Activated T-helper 1 cell treated with anti-CD3 and anti-CD28 coated beads, Interleukin-12 subunit alpha, Interleukin-12 subunit beta, Interleukin-2, Interleukin-4 antibody, amounts not matched to agents 30 ng/mL and 10 ng/mL and 1 ng/mL, durations not matched to agents 14 hours and 24 hours and 36 hours (primary cell): ENCODE measurements at places on chromosomes 6 and 20.

- no peak for DNase-seq
- H3K27ac ChIP-seq = no peak overlapping the region
- peaks cover under 1% of the 10 kb centered on the region for H3K36me3 ChIP-seq
- no peak overlapping the region for H3K4me3 ChIP-seq
Measured at GRCh38 chr20:43825581-43825980, 89.1 kb upstream of the TOX2 start.

GRCh38 chr20:51731731-51732095 lies 36.5 kb downstream of the ATP9A start:
- peak overlapping the region; percentile 79 for H3K27ac ChIP-seq
- H3K4me1 ChIP-seq = peaks cover 8% of the 10 kb centered on the region
- no peaks in the 10 kb centered on the region for H3K27me3 ChIP-seq

DNA sequence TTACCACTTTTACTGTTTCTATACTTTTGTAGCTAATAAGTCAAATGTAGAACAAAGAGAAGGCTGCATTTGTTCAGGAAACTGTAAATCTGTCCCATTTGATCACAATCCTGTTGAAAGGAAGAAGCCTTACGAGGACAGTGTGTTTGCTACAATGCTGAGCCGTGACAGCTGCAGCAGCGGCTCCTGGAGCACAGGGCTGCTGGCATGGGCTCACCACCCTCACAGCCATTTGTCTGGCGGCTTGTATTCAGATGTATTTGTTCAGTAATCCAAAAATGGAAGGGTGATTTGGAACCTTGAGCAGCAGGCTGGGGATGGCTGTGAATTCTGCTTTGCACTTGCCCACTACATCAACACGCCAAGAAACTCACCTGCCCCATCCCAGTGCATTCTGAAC lies 5.7 kb downstream of the TUBB2A start:
- DNase-seq = no peak
- H3K4me3 ChIP-seq = no peak overlapping the region
- H3K4me1 ChIP-seq = no peaks in the 10 kb centered on the region

DNA sequence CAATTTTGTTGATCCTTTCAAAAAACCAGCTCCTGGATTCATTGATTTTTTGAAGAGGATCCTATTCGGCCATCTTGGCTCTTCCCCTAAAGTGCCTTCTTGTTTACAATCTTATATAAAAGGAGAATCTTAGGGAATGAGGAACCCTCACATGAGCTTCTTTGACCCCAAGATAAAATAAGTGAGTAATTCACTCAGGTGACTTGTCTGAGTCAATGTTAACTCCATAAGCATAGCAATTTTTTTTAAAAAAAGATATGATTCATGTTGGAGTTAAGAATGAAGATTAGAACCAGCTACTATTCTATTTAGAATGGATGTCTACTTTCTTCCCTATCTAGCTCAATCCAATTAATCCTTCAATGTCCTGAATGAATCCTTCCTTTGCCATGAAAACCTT lies 21.0 kb downstream of the WASF1 start:
- no peak for DNase-seq
- peaks cover 9% of the 10 kb centered on the region for H3K27me3 ChIP-seq
- H3K4me3 ChIP-seq = no peak overlapping the region
- H3K4me1 ChIP-seq = no peaks in the 10 kb centered on the region
- no peak overlapping the region for H3K27ac ChIP-seq

- H3K4me3 ChIP-seq = no peak overlapping the region
- H3K36me3 ChIP-seq = no peaks in the 10 kb centered on the region
- H3K4me1 ChIP-seq = peaks cover 6% of the 10 kb centered on the region
- peaks cover 3% of the 10 kb centered on the region for H3K27me3 ChIP-seq
Measured at GRCh38 chr20:60096166-60096565, 137.9 kb downstream of the CDH26 start.

DNA sequence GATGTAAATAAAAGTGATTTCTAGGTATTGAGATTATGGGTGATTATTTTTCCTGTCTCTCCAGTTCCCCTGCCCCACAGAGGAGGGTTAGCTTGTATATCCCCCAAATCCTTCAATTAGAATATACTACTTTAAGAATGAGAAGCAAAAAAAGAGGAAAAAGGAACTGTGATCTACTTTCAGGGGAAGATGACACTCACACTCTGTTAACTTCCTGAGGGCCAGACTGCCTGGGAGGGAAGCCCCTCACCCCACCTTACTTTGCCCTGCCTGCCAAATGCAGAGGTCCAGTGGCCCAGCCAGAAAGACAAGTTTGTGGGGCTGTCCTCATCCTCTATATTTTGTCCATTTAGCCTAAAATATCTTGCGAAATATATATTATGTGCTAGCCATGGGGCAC lies 9.2 kb upstream of the LY86 start:
- peaks cover 20% of the 10 kb centered on the region for H3K4me1 ChIP-seq
- H3K4me3 ChIP-seq = no peak overlapping the region
- no peak for DNase-seq
- H3K27me3 ChIP-seq = peaks cover 5% of the 10 kb centered on the region
- no peak overlapping the region for H3K27ac ChIP-seq

DNA sequence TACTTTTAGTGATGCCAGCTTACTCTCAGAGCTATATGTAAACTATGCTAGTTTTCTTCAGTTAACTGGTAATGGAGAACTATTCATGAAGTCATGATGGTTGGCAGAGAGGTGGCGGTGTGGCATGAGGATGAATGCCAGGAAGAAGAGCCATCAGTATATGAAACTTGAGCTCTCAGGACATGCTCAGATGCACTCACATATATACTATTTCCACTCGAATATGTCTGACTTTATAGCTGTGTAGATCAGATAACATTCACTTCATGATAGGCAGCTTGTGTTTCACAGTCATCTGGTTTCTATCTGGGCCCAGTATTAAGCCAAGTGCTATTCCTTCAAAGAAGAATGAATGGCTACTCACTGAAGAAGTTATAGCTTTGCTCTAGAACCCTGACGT lies 46.2 kb upstream of the CEP85L start:
- H3K27me3 ChIP-seq = no peaks in the 10 kb centered on the region
- H3K4me1 ChIP-seq = peaks cover 52% of the 10 kb centered on the region
- no peak overlapping the region for H3K27ac ChIP-seq
